ENCODE measurements at places on chromosomes 12 and 14.

DNA sequence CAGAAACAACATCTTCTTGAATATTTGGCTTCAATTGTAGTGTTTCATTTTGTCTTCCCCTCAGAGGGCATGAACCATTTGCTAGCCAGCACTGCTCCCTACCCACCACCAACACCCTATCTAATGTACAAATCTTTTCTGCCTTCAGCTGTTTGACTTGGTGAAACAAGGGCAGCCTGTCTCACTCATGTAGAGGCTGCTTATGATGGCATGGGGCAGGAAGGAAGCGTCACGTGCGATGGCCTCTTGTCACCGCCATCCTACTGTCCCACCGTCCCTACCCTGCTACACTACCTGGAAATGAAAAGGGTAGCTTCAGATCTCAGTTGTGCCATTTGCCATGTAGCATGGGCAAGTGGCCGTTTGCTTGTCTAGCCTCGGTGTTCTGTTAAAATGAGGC is 29.9 kb upstream of the LRTM2 start:
- DNase-seq: no peak

- no peak for DNase-seq
Measured at GRCh38 chr12:23290627-23291330, 658.7 kb downstream of the SOX5 start.

DNA sequence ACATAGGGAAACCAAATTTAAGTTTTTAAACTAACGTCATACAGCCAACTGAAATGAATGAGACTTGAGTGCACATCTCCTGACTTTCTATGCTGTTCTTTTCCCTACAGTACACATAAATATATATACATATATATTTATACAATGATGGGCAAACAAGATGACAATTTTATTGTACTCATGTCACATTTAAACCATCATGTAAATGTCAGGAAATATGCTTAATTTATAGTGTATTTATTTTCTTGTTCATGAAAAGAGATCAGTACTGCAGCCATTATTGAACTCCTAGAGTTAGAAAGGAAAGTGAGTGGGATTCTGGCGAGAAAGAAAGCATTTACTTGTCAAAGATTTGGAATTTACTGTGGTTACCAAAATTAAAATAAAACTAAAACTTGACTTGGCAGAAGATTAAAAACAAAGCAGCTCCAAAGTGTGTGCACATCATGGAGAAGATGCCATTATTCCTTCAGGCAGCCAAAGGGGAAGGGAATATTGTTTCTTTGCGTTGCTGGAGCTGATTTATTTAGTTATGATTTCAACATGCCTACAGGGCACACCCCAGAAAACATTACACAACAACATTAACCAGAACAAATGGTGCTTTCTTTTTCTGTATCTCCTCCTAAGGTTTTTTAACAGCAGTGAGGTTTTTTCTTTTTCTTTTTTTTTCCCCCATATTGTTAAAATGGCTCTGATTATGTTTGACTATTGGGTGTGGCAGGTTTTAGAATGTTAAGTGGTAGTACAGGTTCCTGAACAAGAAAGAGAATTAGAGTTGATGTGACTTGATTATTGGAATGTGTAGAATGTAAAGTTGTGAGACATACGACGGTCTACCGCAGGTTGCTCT is 144.6 kb downstream of the RAD51B start:
- DNase-seq: no peak

- DNase-seq: no peak
Measured at GRCh38 chr12:124677552-124678356, 110.3 kb upstream of the NCOR2 start.

DNA sequence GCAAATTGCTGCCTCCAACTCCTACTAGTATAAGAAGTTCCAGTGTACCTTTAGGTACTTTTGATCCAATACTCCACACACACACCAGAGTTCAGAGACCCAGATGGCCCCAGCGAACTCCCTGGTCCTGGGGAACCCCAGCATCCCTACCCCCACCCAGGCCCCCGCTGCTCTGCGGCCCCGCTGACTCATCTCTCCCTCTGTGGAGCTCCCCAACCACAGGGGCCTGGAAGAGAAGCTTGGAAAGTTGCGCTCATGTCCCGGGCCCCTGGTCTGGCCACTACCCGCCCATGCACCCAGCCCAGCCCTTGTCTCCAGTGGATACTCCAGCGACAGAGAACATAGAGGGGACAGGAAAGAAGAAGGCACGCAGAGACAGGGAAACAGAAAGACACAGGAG is 4.2 kb upstream of the SP7 start:
- no peak for DNase-seq

DNA sequence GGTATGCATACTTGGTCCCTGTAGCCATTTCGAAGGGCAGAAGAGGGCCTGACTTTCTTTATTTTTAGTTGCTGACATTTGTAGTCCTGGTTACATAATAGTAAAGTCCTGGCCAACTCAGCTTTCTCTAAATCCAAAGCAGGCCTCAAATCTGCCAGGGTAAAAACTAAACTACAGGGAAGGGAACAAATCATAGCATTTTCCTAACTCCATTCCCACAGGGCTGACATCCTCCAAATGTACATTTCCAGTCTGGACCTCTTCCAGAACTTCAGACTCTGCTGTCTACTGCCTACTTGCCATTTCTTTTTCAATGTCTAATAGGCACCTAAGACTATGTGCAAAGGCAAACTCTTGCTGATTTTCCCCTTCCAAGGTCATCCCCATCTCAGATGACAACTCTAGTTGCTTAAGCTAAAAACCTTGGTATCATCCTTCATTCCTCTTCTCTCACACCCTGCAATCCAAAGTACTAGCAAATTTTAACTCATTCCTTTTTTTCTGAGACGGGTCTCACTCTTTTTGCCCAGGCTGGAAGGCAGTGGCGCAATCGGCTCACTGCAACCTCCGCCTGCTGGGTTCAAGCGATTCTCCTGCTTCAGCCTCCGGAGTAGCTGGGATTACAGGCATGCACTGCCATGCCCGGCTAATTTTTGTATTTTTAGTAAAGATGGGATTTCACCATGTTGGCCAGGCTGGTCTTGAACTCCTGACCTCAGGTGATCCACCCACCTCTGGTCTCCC is 2.0 kb downstream of the DDIT3 start:
- DNase-seq: no peak

DNA sequence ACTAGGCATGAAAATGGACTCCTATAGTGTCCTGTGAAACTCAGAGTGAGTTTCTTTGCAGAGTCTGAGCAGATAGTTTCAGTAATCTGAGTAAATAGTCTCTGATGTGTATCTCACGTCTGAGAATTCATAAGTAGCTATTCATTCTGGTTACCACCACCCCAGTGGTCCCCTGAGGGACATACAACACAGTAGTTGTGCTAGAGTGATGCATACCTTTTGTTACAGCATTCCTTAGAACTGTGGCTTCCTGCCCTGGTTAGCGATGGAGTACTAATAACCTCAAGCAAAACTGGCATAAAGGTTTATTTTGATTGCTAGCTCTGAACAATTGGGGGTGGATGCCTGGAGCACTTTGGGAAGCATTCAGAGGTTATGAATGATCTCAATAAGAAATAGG is 114.7 kb downstream of the DAAM1 start:
- DNase-seq: no peak

DNA sequence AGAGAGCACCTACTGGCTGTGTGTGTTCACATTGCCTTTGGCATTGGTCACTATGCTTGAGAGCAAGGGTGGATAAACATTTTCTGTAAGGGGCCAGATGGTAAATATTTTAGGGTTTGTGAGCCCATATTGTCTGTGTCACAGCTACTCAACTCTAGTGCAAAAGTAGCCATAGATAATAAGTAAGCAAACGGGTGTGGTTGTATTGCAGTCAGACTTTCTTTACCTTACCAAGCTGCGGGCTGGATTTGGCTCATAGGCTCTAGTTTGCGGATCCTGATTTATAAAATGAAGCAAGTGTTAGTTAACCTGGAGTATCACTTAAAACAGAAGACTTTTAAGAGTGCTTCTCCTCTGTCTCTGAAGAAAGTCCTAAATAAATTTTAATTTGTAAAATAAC is 169.0 kb downstream of the KICS2 start:
- no peak for DNase-seq

DNA sequence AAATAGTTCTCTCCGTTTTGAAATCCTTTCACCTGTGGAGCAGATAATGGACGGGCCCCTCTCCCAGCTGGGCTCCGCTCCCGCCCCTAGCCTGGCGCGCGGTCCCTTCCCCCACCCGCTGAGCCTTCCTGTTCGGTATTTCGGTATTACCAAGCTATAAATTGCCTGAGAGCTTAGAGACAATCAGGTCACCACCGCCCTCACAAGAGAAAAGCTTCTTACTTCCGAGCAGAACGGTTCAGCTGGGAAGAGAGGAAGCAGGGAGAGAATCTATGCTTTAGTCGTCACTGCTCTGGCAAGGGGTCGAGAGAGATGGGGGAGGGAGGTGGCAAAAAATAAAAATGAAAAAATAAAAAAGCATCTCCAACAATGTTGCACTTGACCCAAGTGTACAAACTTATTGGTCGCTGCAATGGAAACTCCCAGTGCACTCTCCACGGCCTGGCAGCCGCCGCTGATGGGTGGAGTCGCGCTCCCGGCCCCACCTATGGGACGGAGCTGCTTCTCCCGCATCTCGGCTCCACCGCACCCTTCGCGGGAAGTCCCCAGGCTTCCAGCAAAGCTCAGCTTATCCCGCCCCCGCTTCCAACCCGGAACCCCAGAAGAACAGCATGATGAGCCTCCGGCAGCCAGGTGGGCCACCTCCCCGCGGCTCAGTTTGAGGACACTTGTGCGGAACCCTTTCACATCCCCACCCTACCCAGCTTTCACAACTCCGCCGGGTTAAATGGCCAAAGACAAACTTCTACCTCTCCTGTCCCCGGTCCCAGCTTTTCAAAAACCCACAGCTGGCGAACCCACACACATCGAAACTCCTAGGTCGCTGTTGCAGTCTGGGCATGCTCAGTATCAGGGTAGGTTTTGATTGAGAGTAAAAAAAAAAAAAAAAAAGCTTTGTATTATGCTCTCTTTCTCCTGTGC is 832 bp upstream of the SYT1 start:
- no peak for DNase-seq

DNA sequence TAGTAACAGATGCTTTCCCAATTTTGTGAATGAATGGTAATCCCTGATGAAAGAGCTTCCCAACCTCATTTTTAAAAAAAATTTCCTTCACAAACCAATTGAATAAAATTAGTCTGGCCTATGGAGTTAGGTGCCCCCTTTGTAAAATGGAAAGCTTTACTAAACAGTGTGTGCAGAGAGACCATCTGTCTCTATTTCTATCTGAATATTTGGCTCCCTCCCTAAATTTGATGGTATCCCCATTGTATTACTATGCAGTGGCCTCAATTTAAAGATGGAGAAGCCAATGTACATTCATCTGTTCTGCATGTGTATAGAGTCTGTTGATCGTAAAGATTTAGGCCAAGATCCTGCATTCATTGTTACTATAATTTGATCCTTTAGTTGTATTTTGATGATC is 397.7 kb upstream of the RGS6 start:
- DNase-seq: no peak

- DNase-seq: no peak
Measured at GRCh38 chr14:100654025-100654813, 67.0 kb upstream of the BEGAIN start.

DNA sequence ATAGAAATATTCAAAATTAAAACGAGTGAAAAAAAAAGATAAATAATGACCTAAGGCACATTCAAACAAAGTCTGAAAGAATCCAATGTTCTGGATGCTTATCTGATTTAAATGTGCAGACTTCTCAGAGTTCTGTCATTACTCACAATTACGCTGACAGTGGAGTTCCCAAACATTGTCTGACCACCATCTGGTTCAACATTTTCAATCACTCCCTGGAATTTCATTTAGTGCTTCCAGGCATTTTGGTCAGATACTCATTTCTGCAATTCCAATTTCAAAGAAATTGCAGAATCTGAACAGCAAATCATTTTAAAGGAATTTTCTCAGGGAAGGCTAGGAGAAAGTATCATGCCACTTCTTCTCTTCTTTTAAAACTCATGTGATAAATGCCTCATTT is 398.2 kb upstream of the PDE3A start:
- no peak for DNase-seq

- DNase-seq: no peak
Measured at GRCh38 chr14:73221945-73222344, 15.4 kb upstream of the PAPLN start.

GRCh38 chr12:44628180-44628579 is 247.9 kb downstream of the NELL2 start:
- DNase-seq: no peak

- DNase-seq: no peak
Measured at GRCh38 chr12:51753980-51754675, 94.4 kb downstream of the FIGNL2 start.

DNA sequence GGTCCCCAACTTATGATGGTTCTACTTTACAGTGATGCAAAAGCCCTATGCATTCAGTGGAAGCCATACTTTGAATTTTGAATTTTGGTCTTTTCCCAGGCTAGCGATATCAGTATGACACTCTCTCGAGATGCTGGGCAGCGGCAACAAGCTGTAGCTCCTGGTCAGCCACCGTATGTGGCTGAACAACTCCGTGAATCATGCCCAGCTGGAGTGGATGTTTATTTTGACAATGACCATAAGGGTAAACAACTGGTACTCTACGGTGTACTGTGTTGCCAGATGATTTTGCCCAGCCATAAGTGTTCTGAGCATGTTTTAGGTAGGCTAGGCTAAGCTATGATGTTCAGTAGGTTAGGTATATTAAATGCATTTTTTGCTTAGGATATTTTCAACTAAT is 8.2 kb upstream of the ZNF410 start:
- no peak for DNase-seq

GRCh38 chr14:62206456-62206855 is 444.2 kb downstream of the SNAPC1 start:
- no peak for DNase-seq

DNA sequence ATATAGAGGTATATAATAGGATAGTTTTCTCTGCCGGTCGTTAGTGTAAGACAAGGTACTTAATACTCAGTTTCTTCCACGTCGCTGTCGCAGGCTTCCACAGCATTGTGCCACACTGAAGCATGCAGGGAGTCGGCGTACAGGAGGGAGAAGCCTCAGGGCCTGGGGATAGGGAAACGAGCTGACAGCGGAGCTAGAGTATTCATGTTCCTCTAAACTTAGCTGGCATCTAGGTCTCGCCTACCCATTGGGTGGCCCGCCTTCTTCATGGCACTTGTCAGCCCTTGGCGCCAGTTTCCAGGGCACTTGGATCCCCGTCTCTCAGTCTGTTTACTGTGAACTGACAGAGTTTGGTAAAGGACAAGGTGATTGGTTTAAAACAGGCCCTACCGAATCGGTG is 73.6 kb downstream of the GNS start:
- no peak for DNase-seq

GRCh38 chr14:96149131-96149530 is 55.5 kb upstream of the BDKRB2 start:
- DNase-seq: no peak

Data from stimulated activated CD8-positive, alpha-beta memory T cell treated with anti-CD3 and anti-CD28 coated beads, Interleukin-15, amount 100 ng/mL, for 4 hours (primary cell).